ENCODE measurements at places on chromosomes 2 and 18. TPM values are rescaled to one million over a fixed set of nuclear protein-coding genes. Genes with fewer than 3 reads are reported as not detected.

DNA sequence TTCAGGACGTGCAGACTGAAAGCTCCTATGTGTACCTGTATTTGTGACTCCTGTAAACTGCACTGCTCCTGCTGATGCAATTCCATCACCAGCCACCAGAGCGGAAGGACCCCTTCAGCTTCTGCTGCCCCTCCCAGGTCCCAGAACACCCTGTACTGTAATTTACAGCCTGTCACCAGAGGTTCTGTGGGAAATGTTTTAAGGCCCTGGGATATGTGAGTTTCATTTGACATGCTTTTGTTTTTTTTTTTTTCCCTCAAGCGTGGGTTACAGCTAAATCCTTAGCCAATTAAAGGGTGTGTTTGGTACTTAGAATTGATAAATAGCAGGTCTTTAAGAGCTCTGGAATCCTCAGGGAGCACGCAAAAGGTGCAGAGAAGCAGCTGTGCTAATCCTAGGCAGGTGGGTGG, 79.4 kb downstream of the KCTD1 start:
- H3K4me1 ChIP-seq = no peaks in the 10 kb centered on the region
- H3K27ac ChIP-seq = no peak overlapping the region
- H3K36me3 ChIP-seq = no peaks in the 10 kb centered on the region
- no peak for DNase-seq
- H3K4me3 ChIP-seq = no peak overlapping the region
- no peaks in the 10 kb centered on the region for H3K27me3 ChIP-seq

GRCh38 chr2:238894226-238894949, 46.5 kb downstream of the TWIST2 start:
- no peaks in the 10 kb centered on the region for H3K27me3 ChIP-seq
- H3K36me3 ChIP-seq = no peaks in the 10 kb centered on the region
- H3K4me3 ChIP-seq = no peak overlapping the region
- no peaks in the 10 kb centered on the region for H3K4me1 ChIP-seq

The CERS6 gene
- 14.5 TPM for total RNA-seq

The FASTKD1 gene
- 42.1 TPM for total RNA-seq

- no peak overlapping the region for H3K4me3 ChIP-seq
- DNase-seq = no peak
- H3K27ac ChIP-seq = no peak overlapping the region
- H3K36me3 ChIP-seq = peaks cover 9% of the 10 kb centered on the region
Measured at GRCh38 chr2:99833586-99834201, 308.7 kb downstream of the AFF3 start.

DNA sequence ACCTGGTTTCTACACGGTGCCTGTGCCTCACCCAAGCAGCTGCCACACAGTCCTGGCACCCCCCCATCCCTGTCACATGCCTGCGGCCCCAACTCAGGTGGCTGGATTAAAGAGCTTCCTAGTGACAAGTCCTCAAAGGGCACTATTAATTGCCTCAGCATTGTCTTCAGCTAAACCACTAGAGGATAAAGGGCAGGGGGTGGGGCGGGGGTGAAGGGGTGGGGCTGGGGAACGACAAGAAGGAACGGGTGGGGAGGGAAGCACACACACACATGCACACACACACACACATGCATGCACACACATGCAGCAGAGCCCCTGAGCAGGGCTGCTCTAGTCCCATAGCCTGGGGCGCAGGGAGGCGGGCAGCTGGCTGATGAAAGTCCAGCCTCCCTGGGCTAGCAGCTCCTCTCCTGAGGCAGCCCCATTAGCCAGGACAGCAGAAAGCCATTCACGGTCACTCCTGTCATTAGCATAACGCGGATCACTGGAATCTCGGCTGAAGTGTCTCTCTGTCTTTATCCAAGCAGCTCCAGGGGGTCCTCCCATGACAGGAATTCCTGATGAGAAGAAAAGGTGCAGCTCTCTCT, 7.4 kb upstream of the TEX261 start:
- no peak overlapping the region for H3K27ac ChIP-seq
- peaks cover 36% of the 10 kb centered on the region for H3K4me1 ChIP-seq
- no peaks in the 10 kb centered on the region for H3K27me3 ChIP-seq

- H3K27ac ChIP-seq = no peak overlapping the region
- no peaks in the 10 kb centered on the region for H3K4me1 ChIP-seq
- no peak for DNase-seq
- H3K36me3 ChIP-seq = no peaks in the 10 kb centered on the region
- no peak overlapping the region for H3K4me3 ChIP-seq
Measured at GRCh38 chr2:40168032-40168431, 283.9 kb downstream of the SLC8A1 start.
